DMS 273 treated with DMSO at 0.1 percent for 48 hours (cell line): ENCODE measurements at places on chromosomes 12 and 14.

DNA sequence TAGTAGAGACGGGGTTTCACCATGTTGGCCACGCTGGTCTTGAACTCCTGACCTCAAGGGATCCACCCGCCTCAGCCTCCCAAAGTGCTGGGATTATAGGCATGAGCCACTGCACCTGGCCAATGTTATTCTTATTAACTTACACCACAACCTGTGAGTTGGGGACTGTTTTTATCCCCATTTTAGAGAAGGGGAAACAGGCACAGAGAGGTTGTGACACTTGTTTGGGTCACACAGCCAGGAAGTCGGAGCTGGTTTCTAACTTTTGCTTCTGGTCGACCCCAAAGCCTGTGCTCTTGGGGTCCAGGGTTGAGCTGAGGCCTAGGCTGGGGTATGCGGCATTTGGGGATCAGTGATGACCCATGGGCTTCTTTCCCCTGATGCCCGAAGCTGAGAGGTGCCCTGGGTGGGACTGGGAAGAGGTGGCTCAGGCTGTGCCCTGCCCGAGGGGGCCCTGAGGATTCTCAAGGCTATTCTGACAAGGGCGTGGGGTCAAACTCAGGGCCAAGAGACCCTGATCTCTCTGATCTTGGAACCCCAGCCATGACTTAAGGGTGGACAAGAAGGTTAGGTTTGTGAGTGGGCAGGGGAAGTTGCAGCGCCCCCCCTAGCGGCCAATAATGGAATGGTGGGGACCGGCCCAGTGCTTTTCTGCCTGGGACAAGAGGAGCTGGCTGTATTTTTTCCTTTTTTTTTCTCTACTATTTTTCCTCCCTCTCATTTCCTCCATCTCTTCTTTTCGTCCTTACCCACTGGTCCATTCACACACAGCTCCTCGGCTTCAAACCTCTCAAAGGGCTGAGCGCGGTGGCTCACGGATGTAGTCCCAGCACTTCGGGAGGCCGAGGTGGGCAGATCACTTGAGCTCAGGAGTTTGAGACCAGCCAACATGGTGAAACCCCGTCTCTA is 3.0 kb downstream of the SDSL start:
- no peak for DNase-seq

- peak; percentile 17 for DNase-seq
Observed at GRCh38 chr12:2813214-2814185, 1.0 kb downstream of the ITFG2 start.

- DNase-seq = no peak
Observed at GRCh38 chr14:26088275-26088674, 509.6 kb downstream of the NOVA1 start.

DNA sequence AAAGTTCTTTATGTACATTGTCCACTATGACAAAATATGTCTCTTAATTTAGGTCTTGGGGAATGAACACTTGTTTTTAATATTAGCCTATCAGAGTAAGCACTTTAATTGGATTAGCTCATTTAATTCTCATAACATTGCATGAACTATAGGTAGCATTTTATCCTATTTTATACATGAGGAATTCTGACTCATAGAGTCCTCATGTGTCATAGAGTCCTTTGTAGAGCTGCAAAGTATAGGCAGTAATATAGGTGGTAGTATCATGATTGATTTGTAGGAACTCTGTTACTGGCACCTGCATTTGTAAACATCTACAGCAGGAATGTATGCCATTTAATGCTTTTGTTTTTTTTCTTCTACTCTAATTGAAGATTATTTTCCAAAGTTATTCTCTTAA is 96.0 kb downstream of the GPHN start:
- no peak for DNase-seq

- no peak for DNase-seq
Observed at GRCh38 chr12:2288001-2288400, 235.2 kb downstream of the CACNA1C start.

GRCh38 chr14:59247801-59248584 is 59.5 kb downstream of the DAAM1 start:
- DNase-seq = no peak

DNA sequence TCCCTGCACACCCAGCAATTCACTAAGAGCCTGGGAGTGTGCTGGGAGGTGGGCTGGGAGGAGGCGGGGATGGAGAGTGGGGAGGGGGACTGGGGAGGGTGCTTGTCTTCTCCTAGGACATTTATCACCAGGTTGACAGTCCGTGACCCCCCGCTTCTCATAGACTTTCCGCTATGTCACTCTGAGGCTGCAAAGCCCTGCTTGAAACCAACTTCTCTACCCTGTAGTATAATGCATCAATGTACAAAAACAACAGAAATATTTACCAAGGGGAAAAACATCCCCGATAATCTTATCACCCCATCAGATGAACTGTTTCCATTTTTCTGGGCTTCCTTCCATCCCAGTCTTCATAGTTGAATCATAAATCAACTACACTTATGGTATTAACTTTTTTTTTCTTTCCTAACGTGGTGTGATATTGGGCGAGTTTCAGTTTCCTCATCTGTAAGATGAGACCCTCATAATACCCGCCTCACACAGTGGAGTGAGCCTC is 28.6 kb upstream of the BATF start:
- no peak for DNase-seq

- no peak for DNase-seq
Observed at GRCh38 chr12:39595928-39596327, 23.7 kb downstream of the ABCD2 start.

DNA sequence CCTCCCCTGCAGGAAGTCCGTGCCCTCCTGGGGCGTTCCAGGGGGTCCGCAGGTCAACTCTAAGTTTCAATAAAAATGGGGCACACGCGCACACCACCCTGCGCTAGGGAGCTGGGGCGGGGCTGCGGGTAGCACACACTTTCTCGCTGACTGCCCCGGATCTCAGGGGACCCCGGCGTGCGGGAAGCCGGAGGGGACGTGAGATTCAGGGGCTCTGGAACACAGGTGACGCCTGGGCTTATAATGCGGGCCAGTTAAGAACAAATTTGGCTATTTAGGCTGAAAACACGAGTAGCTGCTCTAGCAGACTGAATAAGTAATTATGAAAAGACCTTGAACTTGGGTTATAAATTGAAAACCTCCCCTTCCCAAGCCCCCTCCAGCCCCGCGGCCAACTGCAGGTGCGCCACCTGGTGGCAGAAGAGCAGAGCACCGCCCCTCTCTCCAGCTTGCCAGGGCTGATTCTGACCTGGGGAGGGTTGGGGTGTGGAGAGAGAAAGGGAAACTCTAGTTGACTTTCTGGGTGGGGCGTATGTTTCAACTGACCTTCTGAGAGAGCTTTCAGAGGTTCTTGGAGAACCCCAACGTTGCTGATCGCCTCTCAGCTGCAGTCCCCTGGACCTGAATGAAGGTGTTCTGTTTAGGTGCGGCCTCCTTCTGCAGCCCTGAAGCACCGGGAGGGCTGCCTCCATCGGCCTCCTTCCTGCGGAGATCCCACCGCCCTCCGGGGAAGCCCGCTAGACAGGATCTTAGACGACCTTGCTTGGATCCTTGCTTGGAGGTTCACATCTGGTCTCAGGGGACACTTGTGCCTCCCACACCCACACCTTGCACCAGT is 118.4 kb upstream of the EVL start:
- no peak for DNase-seq

- DNase-seq = no peak
Observed at GRCh38 chr12:7503686-7504415, at the start of gene CD163. CD163 (minus strand) TSS chr12:7503777; CDS start chr12:7503690, 87 bp downstream.

DNA sequence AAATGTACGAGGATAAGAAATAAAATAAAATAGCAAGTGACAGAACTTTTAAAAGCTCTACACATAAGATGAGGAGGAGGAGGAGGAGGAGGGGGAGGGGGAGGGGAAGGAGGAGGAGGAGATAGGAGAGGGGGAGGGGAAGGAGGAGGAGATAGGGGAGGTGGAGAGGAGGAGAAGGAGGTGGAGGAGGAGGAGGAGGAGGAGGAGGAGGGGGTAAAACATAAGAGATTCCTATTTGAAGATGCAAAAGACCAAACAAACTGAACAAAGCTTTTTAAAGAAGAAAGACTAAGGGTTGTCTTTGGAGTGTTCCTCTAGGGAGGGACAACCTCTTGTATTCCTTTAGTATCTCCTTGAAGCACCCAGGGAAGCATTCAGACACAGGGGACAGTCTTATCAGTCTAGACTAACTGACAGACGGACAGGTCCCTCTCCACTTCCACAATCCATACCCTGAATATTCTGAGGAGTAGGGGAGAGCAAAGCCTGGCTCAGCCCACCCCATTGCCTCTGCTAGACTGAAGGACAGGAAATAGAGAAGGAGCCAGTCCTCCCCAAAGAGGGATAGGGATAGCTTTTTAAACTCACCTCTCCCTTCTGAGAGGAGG is 12.9 kb downstream of the TC2N start:
- DNase-seq = no peak

DNA sequence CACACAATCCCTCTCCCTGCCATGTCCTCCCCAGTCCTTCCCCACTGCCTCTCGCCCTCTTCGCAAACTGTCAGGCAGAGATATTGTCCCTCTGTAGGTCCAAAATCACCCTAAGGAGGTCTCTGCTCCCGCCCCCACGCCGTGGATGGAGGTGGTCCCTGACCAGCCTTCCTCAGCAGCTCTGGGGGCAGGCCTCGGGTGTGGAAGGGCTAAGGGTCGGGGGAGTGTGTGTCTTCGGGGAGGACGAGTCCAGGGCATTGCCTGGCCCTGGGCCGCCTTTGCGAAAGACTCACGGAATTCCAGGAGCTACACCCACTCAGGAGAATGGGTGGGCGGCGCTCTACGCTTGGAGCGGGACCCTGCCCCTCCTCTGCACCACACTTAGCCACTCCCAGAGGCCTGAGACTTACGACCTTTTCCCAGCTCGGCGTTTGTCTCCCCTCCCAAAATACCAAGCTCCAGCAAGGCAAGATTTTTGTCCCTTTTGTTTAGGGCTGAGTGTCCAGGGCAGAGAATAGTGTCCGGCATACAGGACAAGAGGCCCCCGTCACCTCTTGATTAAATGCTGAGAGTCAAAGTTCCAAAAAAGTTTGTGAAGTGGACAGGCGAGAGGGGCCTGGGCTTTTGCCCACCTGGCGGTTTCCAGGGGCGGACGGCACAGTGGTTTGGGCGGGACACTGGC is 881 bp downstream of the PYGL start:
- no peak for DNase-seq

- DNase-seq = no peak
Observed at GRCh38 chr12:56749853-56750252, 2.3 kb downstream of the PRIM1 start.

DNA sequence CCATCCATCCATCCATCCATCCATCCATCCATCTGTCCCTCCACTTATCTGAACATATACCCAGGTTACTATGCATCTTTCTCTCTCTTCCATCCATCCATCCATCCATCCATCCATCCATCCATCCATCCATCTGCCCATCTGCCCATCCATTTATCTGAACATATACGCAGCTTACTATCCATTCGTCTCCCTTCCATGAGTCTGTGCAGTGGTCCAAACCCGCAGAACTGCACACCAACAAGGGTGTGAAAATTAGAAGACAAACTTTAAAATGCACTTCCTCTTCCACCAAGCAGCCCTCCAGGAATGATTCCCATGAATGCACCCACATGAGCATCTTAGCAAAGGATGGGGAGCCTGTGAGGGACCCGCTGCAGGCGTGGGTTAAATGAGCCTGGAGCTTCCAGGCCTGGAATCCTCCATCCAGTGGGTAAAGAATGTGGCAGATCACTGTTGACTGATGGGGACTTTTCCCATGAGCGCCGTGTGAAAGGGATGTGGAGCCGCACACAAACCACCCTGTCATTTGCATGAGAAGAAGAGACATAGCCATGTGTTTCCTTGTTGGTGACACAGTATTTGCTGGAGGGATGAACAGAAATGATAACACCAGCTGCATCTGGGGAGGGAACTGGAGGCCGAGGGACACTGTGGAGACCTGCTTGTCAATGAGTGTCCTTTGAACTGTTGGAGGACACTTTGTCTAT is 376.6 kb downstream of the ADGRD1 start:
- no peak for DNase-seq

DNA sequence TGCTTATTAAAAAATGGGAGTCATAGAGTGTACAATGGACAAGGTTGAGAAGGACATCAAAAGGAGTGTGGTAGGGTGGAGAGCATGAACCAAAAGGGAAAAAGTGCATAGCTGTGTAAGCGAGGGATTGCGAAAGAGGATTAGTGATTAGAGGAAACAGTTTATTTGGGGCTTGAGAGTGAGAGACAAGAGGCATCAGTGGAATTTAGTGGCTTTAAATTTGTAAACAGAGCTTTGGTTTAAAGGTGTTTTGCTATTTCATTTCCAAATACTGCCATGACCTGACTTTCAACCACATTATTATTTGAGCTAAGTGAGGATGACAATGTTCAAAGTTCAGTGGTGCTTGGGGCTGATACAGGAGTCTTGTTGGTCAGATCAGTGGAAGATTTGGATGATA is 53.4 kb downstream of the SLC16A7 start:
- DNase-seq = no peak

DNA sequence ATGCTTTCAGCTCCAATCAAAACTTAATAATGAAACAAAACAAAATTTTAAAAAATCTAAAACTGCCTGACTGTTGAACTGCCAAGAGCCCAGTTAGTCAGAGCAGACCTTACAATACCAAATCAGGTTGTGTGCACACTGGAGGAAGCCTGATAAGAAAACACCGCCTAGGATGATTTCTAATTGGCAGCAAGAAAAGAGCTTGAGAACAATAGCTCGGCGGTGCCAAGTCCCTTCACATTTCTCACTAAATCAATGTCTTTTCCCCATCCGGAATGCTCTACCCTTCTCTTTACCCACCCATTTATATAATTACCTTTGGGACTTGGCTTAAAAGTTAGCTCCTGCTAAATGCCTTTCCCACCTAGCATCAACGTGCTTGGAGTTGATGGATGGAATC is 256.7 kb downstream of the C12orf75 start:
- DNase-seq = no peak

GRCh38 chr12:45273717-45274271 is 57.9 kb downstream of the ANO6 start:
- DNase-seq = no peak

DNA sequence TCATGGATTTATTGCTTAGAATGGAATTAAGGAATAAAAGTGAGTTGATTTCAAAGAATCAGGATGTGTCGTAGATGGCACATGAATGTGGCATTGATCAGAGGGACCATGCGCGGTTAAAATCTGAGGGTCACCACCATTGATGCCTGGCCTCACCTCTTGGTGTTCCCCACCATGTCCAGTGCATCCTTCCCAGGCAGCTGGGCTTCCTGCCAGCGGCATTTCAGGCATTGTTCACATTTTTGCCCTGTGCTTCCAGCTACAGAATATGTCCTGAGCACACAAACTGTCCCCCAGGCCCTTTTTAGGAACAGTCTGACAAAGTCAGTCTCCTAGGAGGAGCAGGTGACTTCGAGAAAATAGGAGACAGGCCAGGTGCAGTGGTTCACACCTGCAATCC is 42.0 kb upstream of the TSPAN9 start:
- no peak for DNase-seq

DNA sequence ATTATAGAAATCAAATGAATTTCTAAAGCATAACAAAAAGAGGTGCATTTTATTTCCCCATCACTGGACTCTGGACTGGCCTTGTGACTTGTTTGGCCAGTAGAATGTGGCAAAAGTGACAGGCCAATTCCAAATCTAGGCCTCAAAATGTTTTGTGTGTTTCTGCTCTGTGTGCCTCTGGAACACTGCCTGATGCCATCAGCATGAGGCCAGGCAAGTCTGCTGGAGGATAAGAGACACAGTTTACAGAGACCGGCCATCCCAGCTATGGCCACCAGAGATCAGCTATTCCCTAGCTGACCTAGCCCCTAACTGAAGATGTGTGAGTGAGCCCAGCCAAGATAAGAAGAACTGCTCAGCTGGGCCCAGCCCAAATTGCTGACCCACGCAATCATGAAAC is 32.9 kb downstream of the ASCL1 start:
- DNase-seq = no peak
